Hematopoietic multipotent progenitor cell treated with erythropoietin and hydrocortisone succinate and interleukin-3 and kit ligand, for 8 days (in vitro differentiated cells): ENCODE measurements at places on chromosomes 11 and 22.

DNA sequence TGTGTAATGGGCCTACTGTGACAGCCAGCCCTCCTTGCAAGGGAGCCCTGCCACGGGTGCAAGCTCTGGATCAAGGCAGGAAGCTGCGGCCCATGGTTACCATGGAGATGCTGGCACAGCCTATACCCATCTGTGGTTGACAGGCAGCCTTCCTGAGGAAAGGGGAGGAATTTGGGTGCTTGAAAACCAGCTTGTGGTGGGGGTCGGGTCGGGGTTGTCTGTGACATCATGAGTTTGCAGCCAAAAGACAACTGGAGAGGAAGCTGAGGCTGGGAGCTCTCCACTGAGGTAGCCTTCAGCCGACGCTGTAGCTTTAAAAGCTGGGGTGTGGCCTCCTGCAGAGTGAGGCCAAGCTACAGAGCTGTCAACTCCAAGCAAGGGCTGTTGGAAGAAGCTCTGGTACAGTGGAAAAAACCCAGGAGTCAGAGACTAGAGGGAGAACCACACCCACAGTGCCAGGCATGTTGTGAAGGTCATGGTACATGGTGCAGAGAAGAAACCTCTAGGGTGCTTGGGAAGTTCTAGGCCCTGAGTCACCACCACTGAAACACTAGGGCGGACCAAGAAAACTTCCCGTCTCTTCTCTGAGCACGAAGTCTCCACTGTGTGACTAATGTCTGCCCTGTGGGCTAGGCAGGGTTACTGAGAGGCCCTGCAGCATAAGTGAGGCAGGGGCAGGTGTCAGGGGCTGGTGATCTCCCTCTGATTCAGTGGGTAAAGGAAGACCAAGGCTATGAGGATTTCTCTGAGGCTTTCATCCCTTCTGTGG lies 10.8 kb upstream of the LDHA start:
- DNase-seq: peak; percentile 76

DNA sequence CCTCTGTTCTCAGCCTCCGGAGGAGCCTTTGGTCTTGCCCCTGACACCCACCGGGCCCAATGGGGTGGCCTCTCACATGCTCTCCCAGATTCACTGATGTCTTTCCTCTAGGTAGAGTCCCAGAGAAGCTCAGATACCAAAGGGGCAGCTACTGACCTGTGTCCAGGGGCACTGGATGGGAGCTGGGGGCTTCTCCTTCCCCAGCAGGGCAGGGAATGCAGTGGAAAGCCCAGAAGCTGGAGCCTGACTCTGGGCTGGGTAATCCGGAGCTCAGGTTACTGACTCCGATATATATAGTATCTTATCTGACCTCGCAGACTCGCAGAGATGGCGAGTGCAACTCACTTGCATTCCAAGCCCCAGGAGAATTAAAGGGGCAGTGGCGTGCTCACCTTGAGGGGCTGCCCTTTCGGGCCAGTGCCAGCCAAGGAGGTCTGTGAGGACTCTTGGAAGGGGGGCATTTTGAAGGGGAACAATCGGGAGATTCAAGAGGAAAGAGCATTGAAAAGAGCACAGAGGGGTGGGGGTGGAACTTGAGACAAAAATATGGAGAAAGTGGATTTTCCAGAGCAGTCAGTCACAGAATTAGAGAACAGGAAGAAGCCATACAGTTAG lies 2.5 kb downstream of the USP2 start:
- DNase-seq: no peak

DNA sequence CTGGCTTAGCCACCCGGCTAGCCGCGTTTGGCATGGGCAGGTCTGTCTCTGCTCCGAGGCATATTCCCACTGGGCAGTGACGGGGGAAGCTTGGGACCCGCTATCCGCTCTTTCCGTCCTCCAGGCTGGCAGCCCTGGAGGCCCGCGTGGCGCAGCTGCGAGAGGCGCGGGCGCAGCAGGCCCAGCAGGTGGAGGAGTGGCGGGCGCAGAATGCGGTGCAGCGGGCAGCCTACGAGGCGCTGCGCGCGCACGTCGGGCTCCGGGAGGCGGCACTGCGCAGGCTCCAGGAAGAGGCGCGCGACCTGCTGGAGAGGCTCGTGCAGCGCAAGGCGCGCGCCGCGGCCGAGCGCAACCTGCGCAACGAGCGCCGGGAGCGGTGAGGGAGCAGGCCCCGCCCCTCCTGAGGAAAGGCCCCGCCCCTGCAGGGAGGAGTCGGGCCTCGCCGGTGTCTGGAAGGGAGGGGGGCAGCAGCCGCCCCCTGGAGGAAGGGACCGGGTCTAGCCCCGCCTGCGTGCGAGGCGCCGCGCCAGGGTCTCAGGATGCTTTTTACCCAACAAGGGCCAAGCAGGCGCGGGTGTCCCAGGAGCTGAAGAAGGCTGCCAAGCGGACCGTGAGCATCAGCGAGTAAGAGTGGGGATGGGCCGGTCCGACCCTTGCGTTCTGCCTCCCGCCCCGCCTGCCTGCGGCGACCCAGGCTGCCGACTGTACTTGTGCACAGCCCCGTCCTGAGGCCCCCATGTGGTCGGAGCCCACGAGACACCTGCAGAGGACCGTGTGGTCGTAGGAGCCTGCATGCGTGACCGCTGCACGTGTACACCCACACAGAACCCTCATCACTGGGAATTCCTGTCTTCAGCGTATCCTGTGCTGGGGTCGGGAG lies 7.9 kb downstream of the ATG16L2 start:
- peak; percentile 66 for DNase-seq

- no peak for DNase-seq
Measured at GRCh38 chr11:62926680-62927455, 5.7 kb upstream of the CHRM1 start.

GRCh38 chr11:78289552-78290292 lies 101.0 kb downstream of the USP35 start:
- peak; percentile 16 for DNase-seq

GRCh38 chr11:76139314-76139713 lies 67.0 kb downstream of the WNT11 start:
- DNase-seq: no peak

DNA sequence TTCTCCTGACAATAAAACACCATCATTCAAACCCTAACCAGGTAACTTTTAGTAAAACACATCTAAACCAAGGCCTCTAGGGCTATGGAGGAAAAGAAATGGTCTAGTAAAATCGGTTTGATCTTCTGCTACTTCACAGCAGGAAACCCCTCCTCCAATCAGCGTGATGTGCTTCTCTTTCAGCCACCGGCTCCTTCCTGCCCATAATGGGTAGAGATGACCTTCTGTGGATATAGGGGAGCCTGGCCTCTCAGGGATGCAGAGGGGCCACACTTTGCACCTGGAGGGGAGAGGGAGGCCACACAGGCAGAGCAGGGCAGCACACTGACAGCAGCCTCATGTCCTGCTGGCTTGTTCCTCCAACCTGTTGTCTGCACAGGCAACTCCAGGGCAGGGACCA lies 6.9 kb downstream of the EHD1 start:
- DNase-seq: no peak

GRCh38 chr11:113142508-113142907 lies 171.9 kb upstream of the TTC12 start:
- DNase-seq: no peak

DNA sequence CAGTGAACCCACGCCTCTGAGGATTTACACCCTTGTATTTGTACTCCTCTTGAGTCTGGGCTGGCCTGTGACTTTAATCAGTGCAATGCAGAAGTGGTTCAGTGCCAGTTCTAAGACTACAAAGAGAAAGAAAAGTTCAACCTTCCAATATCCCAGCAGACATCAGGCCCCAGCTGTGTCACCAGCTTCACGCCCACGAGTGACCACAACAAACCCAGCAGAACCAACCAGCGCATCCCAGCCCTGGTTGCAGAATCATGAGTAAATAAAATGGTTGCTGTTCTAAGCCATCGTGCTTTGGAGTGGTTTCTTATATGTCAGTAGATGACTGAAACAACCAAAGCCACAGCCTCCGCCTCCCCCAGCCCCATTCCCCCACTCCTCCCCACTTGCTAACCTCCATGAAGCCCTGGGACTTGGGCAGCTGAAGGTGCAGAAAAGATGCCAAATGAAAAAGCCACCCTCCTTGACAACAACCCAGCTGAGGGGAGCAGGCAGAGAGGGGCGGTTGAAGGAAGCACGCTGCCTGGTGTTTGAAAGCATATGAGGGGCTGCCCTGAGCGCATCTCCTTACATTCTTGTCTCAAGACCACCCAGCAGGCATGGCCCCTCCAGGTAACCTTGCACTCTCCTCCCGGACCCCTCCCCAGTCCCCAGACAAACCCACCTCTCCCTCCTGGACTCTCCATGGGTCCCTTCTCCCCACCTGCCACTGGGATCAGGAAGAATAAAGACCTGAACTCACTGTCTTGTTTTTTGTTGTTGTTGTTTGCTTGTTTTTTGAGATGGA lies 20.9 kb downstream of the TSKU start:
- DNase-seq: no peak

GRCh38 chr11:95230810-95231126 lies 234 bp downstream of the SESN3 start:
- no peak for DNase-seq

DNA sequence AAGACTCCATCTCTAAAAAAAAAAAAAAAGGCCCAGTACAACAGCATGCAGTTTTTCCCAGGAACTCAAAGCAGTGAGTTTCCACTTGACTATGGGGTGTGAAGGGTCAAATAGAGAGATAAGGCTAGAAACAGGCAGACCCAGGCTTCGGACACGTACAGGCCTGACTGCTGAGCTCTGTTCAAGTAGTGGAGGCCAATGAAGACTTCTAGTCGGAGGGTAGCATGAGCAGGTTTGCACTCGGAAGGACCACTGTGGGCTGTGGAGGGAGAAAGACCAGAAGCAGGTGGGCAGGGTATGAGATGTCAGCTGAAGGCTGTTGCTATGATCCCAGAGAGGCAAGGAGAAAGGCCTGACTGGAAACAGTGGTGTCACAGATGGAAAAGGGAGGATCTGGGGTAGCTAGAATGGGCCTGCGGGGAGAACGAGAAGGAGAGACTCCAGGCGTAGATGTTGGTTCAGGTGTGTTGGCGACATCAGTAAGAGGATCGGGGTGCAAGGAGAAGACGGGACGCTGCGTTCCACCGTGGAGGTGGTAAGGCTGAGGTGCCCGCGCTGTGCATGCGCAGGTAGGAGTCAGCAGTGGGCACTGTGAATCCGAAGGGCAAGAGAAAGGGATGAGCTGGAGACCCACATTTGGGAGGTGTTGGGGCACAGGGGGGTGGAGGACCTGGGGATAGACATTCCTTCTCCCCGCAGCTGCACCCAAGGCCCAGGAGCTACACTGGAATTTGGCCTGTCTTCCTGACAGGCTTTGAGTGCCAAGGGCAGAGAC lies 49.4 kb upstream of the RAB1B start:
- DNase-seq: no peak

- no peak for DNase-seq
Measured at GRCh38 chr11:119207415-119207960, 1.3 kb downstream of the CBL start.

- peak; percentile 52 for DNase-seq
Measured at GRCh38 chr22:38981005-38981991, 849 bp upstream of the APOBEC3B start.

DNA sequence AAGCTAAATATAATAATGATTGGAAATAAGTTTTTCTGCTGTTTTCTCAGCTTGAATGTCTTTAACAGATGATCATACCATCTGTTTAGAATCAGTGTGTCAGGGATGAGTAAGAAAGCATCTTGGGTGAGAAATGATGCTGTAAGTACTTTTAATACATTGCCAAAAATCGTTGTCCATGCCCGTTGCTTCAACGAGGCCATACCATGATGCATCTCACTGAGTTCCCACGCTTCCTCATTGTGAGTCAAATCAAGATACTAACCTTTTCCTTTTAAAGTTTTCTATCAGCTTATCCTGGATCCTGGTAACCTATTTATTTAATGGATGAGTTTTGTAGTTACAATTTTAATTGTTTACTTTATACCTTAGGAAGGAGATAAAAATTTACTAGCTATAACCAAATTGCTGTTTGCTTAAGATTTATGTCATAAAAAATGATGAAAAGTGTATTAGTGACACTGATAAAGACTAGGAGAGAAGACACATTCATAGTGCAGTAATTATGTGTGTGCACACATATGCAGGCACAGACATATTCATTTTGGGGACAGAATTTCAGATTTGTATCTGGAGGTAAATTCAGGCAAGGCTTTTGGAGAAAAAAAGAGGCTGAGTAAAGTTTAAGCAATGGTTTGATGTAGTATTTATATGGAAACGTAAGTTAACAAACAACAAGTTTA lies 154.8 kb downstream of the UVRAG start:
- no peak for DNase-seq

DNA sequence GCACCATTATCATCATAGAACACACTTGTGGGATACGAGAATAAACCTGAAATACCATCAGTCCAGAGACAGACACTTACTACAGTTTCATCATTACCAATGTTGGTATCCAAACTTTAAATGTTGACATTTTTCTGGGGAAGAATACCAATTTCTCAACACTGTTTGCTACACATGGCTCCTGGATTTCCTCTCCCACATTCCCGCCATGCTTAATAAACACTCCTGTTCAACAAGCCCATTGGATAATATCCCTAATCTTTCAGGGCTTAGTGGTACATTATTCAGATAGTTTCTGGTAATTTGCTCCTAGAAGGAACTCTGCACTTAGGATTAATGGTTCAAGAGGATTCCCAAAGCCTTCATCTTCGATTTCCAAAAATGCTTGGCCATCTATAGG lies 48.2 kb downstream of the CSF2RB start:
- no peak for DNase-seq

- peak; percentile 14 for DNase-seq
Measured at GRCh38 chr11:2317354-2318050, 15.7 kb downstream of the TSPAN32 start.

DNA sequence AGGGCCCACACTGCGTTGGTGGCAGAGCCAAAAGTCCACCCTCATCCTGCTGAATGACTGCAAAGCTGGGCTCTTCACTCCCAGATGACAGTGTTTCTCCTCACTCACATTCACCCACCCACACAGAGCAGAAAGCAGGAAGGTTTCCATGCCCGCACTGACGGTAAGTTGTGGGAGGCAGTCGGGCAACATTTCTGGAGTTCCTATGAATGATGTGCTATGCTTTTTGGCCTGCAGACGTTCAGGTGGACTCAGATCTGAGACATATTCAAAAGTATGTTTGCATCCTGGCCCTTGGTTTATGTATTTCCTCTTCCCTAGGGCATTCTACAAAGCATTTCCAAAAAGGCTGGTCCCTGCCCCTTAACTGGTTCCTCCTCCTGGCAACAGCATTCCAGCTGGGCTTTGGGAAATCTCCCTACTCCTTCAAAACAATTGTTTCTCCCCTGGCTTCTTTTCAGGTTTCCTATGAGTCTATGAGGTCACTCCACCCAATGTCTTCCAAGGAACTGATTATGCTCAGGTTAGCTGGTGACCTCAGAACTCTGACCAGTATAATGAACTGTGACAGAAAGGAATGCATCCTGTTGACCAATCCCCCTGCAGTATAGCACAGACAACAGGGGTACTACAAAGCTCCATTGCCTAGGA lies 36.4 kb downstream of the PACSIN2 start:
- no peak for DNase-seq

DNA sequence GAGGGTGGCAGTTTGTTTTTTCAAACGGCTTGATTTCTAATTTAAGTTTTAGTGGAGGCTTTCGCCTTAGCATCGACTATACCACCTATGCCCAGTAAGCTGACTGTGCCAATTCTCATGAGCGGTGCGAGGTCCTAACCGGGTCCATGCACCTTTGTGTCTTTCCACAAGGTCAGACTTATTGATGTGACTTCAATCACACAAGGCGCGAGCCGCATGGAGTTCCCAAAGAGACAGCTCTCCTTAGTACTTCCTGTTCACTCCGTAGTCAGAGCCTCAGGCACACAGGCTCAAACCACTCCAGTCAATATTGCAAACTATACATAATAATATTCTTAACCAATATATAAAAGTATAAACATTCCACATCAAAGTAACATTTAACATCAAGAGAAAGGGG lies 18.2 kb downstream of the ST14 start:
- DNase-seq: no peak

- no peak for DNase-seq
Measured at GRCh38 chr22:16962501-16962900, 45.5 kb downstream of the GAB4 start.

GRCh38 chr11:127000291-127000968 lies at the start of gene KIRREL3:
TSS of gene KIRREL3 (minus strand) at chr11:127000770.
- no peak for DNase-seq
